RCC 7860 (cell line): ENCODE measurements at places on chromosomes 7 and 10.

DNA sequence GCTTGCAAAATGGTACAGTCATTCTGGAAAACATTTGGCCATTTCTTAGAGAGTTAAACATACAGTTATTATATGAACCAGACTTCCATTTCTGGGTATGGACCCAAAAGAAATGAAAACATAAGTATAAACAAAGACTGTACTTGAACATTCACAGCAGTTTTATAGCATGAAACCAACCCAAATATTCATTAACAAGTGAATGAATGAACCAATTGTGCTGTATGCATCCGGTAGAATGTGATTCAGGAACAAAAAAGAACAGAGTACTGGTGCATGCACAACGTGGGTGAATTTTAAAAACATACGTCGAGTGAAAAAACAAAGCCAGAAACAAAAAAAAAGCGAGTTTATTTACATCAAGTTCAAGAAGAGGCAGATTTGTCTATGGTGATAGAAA, 1085.8 kb upstream of the AUTS2 start:
- DNase-seq = no peak

DNA sequence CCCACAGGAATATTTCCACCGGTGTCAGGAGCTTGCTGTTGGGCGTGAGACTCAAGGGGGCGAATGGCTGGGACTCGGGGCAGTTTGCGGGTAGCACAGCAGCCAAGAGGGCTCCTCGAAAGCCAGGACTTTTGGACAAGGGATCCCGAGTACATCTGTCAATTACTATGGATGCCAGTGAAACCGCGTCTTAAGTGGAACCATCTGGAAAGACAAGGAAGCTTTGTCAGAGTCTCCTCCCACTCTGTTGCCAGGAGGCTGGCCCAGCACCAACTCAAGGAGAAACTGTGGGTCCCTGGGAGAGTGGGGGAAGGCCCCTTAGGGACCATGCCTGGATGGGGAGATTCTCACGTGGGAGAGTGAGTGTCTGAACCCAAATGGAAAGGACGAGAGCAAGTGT, 57.1 kb downstream of the C10orf143 start:
- no peak for DNase-seq

DNA sequence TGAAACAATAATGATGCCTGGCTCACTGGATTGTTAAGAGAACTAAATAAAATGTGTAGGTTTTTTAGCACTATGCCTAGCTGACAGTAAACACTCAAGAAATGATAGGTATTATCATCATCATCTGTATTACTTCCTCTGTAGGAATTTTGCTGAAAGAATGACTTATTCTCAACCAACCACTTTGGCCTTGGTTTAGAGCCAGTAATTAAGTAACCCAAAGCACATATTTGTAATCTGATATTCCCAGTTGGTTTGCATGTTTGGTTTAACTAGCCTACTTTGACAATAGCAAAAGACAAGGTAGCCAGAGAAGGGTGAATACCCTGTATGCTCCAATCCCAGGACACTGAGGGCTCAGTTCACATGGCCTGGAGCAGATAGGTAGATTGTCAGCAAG, 34.4 kb downstream of the BCAP29 start:
- DNase-seq = no peak

DNA sequence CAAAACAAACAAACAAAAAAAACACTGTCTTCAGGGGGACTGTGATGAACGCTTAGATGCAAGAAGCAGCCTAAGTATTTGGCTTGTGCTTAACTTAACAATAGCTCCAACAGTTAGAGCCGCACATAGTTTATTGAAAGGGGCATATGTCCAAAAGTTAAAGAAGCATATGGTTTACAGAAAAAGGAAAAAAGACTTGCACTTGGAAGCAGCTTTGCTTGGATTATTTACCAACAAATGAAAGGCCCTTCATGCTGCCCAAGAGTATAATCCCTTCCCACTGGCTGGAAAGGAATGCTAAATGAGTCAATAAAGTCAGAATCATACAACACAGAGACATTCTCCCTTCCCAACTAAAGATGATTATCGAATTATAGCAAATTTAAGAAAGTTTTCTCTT, 77.9 kb downstream of the GLI3 start:
- no peak for DNase-seq

GRCh38 chr10:21516242-21517131, 9.0 kb downstream of the SKIDA1 start:
- peak; percentile 41 for DNase-seq

GRCh38 chr10:44969854-44970253, 8.8 kb downstream of the DEPP1 start:
- no peak for DNase-seq

DNA sequence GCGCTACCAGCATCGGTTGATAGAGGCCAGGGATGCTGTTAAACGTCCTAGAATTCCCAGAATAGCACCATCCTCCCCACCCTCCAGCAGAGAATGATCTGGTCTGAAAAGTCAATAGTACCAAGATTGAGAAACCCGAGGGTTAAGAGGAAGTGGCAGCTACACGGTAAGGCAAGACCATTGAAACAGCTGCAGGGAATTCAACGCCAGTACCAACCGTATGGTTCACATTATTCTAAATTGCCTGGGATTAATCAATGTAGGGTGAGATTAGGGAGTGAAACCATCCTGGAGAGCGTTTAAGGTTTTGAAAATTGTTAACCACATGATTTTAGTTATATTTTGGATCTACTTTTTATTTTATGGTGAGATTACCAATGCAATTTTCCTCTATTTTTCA, 352.2 kb downstream of the PRPF18 start:
- no peak for DNase-seq
